ENCODE measurements at places on chromosomes 4 and X.
A peak's percentile ranks its signal among the peaks of the same experiment; 100 is the strongest.

GRCh38 chr4:185504098-185505047, 30.9 kb downstream of the PDLIM3 start:
- DNase-seq = no peak

- no peak for DNase-seq
These were observed 161.5 kb downstream of the PPARGC1A start for GRCh38 chr4:23728393-23728792.

DNA sequence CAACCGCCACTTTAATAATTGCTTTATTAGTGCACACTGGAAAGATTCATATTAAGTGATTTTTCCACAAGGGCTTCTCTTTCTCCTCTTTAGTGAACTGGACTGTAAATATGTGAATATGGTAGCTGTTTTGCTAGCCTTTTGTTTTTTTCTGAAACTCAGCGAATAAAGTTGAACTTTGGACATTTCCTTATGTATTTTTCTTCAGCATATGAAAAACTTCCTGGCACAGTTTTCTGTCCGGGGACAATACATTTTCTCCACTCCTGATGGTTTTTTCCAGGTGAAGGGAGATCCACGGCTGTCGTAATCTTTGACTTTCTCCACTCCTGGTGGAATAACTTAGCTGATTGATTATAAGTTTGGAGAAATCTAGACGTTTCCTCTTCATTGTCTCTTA, 457.4 kb upstream of the FAT1 start:
- DNase-seq = no peak

- DNase-seq = no peak
These were observed 128.3 kb upstream of the MED14 start for GRCh38 chrX:40863671-40864070.

- no peak for DNase-seq
These were observed 185.3 kb upstream of the BCOR start for GRCh38 chrX:40282946-40283660.

- peak; percentile 50 for DNase-seq
These were observed 41.7 kb downstream of the TMEM164 start for GRCh38 chrX:110044346-110045249.

GRCh38 chr4:139858436-139859205, 193.0 kb downstream of the MGST2 start:
- DNase-seq = no peak

DNA sequence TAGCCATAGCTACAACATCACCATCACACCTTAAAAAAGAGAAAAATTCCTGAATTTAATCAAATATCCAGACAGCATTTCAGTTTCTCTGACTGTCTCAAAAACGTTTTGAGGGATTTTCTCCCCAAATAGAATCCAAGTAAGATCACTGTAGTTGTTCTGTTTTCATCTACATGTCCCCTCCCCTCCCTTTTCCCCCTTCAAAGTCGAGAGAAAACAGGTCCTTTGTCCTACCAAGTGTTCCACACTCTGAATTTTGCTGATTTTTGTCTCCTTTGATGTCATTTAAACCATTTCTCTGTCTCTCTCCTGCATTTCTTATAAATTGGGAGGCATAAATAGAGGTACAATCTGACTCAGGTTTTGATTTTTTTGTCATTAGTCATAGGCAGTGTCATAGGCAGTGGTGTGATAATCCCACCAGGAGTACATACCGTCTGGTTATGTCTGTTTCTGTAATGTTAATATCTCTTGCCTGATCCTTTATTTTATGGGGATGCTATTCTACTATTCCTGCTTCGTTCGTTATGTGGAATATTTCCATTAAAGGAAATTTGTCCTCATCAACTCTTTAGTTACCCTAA, 348.6 kb downstream of the PTTG2 start:
- no peak for DNase-seq

DNA sequence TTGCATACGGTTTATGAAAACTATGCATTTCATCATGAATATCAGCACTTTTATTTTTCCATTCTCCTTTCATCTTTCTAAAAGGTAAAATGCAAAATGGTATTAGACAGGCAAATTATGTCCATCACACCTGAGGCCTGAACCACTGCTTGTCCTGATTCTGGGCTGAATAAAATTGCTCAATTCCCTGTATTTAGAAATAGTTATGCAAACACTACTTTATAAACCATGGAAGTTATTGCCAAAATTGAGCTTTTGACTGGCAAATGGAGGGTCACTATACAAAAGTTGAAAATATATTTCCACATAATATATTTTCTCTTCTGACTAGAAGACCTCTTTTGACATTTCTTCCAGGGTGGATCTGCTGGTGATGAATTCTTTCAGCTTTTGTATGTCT, 21.1 kb downstream of the FAM47E start:
- DNase-seq = no peak

DNA sequence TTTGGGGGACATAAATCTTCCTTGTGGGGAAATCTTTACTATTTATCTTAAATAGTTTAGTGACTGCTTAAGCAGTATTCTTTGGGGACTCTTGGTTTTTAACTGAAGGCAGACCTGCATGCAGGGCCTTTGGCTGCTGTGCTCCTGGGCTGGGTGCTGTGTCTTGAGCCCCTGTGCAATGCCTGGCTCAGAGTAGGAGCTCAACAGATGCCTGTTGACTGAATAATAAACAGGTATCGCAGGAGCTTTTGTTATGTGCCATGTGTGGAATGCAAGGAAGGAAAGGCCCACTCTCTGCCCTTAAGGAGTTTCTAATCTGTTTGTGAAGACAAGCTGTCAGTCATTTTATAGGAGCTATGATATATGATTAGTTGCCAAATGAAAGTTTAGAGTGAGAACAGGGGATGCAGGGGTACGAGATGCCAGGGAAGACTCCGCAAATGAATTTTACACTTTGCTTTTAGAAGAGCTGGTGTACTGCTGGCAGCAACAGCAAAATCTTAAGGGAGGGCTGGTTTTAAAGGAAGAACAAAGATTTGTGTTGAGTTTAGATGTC, 6.7 kb downstream of the GAB1 start:
- no peak for DNase-seq

DNA sequence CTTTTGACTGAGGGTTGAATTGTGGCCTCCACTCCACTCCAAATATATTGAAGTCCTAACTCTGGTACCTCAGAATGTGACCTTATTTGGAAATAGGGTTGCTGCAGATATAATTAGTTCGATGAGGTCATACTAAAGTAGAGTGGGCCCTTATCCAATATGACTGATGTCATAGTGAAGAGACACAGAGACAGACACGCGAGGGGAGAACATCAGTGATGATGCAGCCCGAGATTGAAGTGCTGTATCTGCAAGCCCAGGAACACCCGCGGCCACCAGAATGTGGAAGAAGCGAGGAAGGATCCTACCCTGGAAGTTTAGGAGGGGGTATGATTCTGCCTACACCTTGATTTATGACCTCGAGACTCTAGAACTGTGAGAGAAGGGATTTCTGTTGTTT, 279.0 kb downstream of the ANKRD50 start:
- no peak for DNase-seq

- no peak for DNase-seq
These were observed 117.6 kb upstream of the CBLL2 start for GRCh38 chrX:22155126-22155525.

GRCh38 chrX:101550751-101551379, 518 bp downstream of the ARMCX1 start:
- DNase-seq = peak; percentile 17

DNA sequence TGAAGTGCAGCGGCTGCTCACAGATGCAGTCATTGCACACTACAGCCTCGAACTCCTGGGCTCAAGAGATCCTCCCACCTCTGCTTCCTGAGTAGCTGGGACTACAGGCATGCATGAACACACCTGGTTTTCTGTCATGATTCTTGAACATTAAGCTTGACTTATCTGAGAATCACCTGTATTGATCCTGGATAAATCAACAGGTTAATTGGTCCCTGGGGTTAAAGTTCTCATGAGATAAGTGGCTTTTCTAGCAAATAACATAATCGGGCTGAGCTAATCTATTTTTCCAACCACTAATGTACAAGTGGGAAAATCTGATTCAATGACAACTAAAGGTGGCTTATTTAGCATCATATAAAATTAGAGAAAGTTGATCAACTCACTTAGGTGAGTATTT, 56.0 kb upstream of the LRAT start:
- DNase-seq = no peak

DNA sequence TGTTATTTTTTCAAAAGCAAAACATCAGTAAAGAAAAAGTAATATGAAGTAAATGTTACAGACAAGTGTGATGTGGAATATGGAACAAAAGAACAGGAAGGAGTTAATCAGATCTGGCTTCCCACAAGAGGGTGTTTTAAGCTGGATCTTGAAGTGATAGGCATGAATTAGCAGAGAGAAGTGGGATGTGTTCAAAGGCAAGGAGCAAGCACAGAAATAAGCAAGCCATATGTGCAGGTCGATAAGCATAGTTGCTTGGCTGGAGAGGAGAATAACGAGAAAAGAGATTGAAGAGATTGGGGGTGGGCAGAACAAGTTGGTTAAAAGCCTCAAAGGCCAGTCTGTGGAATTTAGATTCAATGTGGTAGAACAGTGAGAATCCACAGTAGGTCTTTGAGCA, 60.9 kb upstream of the PRPS1 start:
- no peak for DNase-seq

DNA sequence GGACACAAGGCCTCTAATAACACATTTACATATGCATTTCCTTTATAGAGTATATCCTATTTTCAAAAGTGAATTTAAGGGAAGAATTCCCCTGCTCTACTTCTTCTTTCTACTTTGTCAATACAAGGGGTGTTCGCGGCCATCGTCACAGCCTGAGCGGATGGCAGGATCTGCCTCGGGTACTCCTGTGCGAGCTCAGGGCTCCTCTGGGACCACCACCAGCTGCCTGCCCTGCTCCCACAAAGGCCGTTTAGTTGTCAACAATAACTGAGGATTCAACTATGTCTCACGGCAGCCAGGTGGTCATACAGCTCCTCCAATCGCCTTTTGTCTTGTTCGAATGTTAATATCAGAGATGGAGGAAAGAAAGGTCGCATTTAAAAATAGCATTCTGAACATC, 228.2 kb upstream of the TENM3 start:
- no peak for DNase-seq

GRCh38 chrX:41491267-41492004, 44.3 kb downstream of the NYX start:
- no peak for DNase-seq

GRCh38 chr4:159355466-159355865, 252.6 kb downstream of the RAPGEF2 start:
- DNase-seq = no peak

DNA sequence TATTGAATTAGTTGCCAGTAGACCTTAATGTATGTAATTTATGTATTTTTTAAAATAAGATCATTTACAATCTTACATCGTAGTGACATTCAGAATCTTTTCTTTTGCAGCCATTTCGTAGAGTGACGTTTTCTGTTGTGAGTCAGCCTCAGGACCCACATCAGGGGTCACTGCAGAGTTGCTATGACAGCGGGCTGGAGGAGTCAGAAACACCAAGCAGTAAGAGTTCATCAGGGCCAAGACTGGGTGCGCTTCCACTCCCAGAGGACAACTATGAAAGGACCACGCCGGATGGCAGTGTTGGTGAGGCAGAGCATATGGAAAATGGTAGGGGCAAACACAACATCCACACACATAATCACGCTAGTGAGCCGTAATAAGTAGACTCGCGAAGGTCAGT, 199.9 kb downstream of the PCDH7 start:
- DNase-seq = no peak

DNA sequence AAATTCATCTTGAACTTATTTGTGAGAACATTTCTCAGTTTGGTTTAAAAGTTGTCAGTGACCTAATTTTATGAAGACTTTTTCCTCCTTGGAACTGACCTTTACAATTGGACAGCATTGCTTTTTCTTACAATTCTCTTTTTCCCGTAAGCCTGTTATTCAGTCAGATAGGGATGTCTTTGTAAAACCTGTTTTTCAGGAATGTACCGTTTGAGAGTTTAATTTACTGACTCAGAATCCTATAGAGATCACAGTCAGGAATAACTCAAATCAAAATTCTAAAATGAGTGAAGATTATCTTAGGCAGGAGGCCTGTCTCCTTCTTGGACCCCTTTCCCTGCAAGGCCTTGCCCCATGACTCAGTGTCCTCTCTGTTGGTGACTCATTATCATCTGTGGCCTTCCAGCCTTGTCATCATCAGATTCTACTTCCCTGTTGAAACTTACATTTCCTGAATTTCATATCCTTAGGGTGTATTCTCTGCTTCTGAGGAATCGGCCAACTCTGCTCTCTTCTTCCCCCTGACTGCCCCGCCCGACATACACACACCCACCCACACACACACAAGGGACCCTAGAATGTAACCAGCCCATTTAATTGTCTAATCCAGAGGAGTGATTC, 99.8 kb downstream of the ARHGAP10 start:
- no peak for DNase-seq

DNA sequence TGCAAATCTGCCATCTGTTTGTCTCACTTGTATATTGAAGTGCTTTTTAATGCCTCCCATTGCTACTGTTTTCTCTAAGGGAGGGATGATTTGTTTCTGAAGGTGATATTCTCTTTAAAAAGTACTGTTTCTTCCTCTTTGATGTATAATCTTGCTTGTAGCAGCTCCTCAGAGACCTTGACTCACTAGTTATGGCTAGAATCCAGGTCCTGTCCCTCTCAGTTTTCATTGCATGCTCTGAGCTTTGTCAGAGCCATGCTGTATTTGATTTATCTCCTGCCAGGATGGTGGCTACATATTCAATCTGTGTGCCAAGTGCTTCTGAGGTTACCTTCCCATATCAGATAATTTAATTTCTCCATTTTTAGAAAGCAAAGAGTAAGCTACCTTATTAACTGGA, 56.0 kb downstream of the GLUD2 start:
- DNase-seq = no peak

DNA sequence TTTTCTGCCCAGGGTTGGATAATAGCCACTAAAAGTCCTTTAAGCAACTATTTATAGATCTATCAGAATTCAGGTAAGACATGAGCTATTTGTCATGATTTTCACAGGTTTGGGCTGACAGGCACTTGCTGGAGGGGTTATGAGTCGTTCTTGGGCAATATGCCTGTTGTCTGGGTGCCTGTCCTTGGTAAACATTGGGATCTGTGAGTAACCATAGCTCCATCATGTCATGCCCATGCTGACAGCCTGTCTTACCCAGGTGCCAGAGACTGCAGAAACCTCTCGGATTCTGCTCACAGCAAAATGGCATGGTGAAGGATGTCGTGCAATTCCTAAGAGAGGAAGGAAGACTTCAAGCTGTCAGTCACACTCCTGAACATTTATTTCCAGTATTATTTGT, 116.0 kb upstream of the PUDP start:
- no peak for DNase-seq

DNA sequence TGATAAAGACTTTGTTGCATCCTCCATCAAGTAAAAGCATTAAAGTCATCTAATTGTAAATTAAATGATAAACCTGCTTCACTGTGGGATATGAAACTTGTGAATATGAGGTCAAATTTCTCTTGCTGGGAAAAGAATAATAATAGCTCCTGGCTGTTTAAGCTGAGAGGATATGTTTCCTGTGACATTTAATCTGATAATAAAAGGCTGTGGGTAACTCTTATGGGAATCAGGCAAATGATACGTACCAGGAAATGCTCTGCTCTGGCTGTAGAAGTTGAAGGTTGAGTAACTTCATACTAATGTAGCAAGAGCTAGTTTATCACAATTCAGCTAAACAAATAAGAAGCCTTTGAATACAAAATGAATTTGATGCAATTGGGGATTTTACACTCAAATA, 574.6 kb downstream of the RAPGEF2 start:
- no peak for DNase-seq

Data from cerebellar cortex (tissue), 1 donor.